Stimulated activated CD4-positive, alpha-beta T cell treated with anti-CD3 and anti-CD28 coated beads, Interleukin-15, amount 100 ng/mL, for 1 hour (primary cell): ENCODE measurements at places on chromosomes 5 and 9.

DNA sequence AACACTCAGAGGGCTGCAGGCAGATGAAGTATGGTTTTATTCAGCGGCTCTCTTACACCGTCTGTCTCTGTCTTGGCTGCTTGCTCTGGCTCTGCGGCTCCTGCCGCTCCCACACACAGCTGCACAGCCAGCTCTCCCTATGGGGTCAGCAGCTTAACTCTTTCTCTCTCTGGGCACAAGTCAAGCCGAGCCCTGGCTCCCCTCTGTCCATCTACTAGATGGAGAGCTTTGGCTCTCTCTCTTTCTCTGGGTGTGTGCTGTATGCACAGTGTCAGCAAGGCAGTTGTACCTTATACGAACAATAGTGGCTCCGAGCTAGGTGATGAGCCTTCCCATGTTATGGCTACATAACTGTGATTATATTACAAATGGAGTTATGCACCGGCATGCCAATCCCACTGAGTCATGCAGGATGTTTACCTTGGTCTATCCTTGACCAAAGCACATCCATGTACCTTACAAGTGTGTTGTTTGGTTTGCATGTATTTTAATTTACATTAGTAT lies 19.3 kb upstream of the PPP2CA start:
- no peak for DNase-seq

GRCh38 chr5:157713830-157714595 lies 17.2 kb upstream of the THG1L start:
- DNase-seq = no peak

DNA sequence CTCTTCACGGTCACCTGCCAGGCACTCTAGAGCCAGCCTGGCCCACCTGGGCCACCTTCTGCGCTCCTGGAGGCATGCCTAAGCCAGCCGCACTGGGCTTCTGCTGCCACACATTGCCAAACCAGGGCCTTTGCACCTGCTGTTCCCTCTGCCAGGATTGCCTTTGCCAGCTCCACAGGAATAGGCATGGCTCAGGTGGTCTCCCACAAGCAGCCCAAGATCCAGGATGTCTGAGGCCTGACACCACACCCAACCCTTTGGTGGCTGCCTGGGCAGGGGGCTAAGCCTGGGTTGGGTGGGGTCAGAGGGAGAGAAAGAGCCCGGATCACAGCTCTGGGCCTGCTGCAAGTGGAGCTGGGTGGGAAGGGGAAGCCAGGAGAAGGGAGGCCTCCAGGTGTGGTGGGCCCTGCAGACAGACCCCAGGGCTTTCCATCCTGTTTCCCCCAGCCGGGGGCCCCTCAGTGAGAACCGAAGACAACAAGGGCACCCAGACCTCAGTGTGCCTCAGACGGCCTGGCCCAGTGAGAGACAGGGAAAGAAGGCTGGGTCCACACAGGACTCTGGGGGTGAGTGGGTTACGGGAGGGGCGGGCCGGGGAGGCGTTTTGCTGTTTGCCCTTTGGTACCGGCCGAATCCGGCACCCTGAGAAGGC lies 672 bp upstream of the SUSD3 start:
- DNase-seq = no peak

- DNase-seq = no peak
Observed at GRCh38 chr9:95057101-95057500, 260.4 kb downstream of the FANCC start.

DNA sequence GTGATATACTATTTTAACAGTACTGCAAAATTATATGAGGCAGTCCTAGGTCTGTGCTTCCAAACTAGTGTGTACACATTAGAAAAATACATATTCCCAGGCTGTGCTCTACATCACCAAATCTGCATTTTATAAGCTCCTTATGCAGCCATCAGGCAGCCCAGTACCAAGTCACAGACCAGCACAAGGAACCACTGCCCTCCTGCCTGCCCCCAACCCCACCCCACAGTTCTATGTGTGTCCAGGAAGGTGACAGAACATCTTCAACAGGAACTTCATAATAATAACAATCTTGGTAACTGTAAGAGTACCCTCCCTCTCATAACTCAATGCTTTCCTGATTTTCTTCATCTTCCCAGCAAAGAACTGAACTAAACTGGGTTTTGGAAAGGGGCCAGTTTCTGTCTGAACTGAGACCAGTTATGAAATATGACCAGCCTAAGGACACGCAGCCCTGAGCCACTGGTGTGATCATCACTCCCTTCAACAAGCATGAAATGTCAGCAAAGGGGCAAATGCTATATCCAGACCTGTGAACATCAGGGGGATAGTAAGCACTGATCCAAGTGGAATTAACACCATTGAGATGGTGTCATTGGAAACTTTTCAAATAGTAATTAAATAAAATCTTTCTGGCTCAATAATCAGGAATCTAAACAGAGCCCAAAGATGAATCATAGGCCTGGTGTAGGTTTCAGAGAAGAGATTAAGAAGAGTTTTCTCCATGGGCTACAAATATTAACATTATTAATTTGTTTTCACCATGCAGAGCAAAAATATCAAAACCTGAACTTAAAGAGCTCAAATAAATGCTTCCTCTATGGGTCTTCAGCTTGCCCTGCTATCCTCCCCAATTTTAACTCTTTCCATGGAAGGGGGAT lies 82.1 kb downstream of the DPYSL3 start:
- DNase-seq = no peak

DNA sequence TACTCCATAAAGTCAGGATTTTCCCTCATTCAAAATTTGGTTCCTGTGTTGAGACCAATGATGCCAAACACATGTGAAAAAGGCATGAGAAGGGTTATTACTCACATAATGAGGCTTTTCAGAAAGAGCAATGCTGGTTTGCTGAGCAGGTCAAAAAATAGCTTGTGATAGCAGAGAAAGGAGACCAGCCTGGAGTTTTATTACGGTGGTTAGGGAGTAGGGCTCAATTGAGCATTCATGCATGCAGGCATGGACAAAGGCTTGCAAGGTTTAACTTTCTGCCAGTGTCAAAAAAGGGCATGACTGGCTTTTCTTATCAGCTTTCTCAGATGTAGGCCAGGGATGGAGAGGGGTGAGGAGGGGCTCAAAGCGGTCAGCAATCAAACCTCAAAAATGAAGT lies 628.3 kb downstream of the DNAH5 start:
- DNase-seq = no peak

DNA sequence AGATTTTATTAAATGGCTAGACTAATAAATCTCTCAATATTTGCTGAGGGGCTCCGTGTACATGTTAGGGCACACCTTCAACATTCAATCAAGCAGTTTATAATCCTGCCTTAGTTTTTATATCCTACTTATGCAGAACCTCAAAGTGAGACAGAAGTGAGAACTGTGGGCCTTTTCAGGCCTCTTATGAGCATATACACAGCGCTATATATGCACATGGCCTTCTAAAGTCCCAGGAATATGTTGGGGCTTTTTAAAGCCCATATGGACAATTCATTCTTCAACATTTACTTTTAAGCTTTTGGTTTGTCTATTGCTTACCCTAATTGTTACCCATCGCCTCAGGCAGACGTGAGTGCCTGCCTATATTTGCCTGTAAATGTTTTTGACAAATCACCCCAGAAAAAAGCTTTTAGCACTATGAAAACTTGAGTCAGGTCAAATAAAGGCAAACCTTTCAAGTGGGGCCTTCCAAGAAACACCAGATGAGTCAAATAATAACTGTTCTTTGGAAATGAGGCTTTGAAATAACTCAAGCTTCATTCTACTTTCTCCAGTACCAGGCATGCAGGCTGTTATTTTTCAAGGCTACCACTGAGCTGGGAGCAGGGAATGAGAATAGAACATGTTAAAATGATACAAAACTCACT lies 58.2 kb downstream of the ESM1 start:
- no peak for DNase-seq

- peak; percentile 6 for DNase-seq
Observed at GRCh38 chr9:20356403-20357036, 265.8 kb downstream of the MLLT3 start.

GRCh38 chr5:59716029-59716428 lies 177.5 kb downstream of the PDE4D start:
- DNase-seq = no peak

DNA sequence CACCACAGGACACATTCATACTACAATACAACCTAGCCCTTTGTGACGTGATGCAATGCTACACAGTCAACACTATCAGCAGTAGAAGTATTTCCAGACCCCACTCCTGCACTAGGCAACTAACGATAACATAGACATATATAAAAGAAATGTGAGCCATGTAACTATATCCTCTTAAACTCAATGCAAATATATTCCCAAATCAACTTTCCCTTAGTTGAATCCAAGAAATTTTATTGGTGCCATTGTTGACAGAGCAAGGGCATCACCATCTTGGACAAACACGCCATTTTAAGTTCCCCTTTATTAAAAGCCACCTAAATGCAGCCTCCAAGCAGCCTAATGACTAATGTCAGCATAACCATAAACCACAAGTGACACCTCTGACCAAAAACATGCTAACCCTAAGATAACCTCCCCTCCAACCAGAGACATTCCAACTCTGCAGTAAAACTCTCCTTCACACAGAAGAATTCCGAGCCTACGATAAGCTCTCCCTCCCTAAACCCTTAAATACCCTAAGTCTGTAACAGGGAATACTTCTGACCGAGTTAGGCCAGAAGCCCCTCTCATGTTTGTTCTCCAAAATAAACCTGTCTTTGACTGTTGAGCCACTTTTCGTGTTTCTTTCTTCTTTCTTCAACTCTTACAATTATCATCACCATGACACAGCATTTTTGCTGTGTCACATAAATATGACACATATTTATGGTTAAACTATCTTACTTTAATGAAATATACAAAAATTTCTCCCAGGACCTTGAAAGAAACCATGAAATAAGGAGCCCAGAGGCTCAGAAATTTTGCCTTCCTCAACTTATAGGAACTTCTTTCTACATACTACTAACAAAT lies 1497.8 kb downstream of the EFNA5 start:
- no peak for DNase-seq

DNA sequence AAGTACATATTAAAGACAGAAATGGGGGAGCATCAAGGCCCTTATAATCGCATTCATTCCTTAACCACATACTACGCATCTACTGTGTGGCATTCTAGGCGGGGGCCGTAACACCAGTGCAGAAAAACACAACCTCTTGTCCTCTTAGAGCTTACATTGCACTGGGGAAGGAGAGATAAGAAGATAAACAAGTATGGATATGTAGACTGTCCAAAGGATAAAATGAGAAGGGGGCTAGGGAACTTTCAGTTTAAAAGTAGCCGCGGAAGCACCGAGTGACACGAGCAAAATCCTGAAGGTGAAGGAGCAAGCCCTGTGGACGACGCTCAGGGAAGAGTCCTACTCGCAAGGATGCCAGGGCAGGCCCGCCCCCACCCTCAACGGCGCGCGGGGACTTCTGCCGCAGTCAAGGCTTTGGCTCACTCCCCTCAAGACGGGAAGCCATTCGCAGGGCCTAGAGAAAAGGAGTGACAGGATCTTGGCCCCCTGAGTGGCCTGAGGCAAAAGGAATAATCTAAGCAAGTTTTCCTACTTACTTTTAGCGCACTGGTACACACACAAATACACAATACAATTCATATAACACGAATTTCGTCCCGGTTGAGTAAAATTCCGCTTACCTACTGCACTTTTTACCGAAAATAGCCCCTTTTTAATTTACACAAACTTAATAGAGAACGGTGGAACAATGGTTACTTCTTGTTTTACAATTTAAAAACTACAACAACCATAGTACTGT lies 1.3 kb upstream of the NIPBL start:
- DNase-seq = peak; percentile 22
